Naive thymus-derived CD4-positive, alpha-beta T cell (primary cell): ENCODE measurements at places on chromosomes 7 and 10. TPM values are rescaled to one million over a fixed set of nuclear protein-coding genes. Genes with fewer than 3 reads are reported as not detected.

DNA sequence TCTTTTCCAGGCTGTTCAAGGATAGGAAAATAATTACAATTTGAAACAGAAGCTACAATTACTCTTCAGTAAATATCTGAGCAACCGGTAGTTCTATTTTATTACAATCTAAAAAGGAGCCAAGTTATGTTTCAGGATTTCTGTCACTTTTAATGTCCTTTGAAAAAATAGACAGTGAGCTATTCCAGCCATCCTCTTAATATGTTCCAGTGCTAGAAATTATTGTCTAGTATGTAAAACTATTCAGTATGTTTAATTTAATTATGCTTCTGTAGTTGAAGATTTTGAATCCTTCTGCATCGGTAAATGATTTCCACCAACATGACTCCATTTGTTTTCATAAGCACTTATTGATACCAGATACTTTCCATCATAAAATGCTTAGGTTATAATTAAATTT is 129.6 kb upstream of the SEMA3D start:
- no peak overlapping the region for H3K27ac ChIP-seq
- no peaks in the 10 kb centered on the region for H3K36me3 ChIP-seq
- H3K27me3 ChIP-seq = no peaks in the 10 kb centered on the region
- DNase-seq = no peak
- no peak overlapping the region for H3K4me3 ChIP-seq

GRCh38 chr7:7795630-7796121 is 77.3 kb upstream of the RPA3 start:
- no peak overlapping the region for H3K27ac ChIP-seq
- DNase-seq = no peak
- H3K36me3 ChIP-seq = peaks cover 11% of the 10 kb centered on the region
- no peaks in the 10 kb centered on the region for H3K4me1 ChIP-seq
- no peaks in the 10 kb centered on the region for H3K27me3 ChIP-seq

DNA sequence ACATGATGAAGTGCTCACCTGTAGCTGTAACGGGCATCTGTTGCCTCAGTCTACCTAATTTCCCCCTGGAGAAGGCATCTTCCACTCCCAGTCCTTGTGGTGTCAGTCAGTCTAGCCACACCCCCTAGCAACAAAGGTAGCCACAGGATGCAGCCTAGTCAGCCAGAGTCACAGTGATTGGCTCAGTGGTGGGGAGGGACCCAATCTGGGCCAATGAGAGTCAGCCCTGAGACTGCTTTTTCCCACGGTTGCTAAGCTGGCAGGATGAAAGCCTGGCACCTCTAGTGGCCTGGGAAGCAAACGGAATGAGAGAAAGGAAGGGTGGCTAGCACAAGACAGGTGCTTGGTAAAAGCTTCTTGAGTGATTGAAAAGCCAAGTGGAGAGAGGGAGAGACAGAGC is 118.6 kb downstream of the SH3PXD2A start:
- no peak for DNase-seq
- no peak overlapping the region for H3K27ac ChIP-seq
- no peak overlapping the region for H3K4me3 ChIP-seq

DNA sequence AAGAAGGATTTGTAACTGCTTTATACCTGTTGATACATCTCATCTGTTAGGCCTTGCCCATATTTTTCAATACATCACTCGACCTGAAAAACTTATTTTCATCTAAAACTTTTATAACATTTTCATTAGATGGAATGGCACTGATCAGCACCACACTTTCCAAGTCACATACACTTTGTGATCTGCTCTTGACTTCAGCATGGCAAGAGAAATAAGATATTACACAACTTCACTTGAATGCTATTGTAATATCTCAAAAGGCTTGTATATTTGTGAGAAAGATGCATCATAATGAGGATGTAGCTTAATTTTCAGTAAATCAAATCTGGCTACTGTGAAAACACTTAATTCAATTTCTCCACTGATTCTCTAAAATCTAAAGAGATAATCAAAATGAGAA is 126.2 kb downstream of the MICU1 start:
- H3K36me3 ChIP-seq = no peaks in the 10 kb centered on the region
- no peaks in the 10 kb centered on the region for H3K27me3 ChIP-seq
- no peak for DNase-seq
- H3K27ac ChIP-seq = no peak overlapping the region
- no peak overlapping the region for H3K4me3 ChIP-seq

GRCh38 chr10:132181691-132182425 is 4.9 kb upstream of the DPYSL4 start:
- H3K36me3 ChIP-seq = no peaks in the 10 kb centered on the region
- DNase-seq = no peak
- peaks cover 6% of the 10 kb centered on the region for H3K27me3 ChIP-seq

DNA sequence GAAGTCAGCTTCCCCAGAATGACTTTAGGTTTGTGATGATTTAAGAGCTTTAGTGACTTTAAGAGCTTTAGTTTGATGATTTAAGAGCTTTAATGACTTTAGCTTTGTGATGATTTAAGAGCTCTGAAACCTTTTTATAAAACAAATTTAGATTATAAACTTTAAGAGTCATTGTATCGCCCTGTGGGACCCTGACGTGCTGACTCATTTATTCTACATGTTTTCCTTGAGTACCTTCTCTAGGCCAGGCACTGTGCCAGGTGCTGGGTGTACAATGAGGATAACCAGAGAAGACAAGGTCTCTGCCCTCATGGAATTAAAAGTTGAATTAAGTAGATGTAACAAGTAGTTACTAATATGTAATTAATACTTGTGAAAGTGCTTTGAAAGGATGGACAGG is 45.4 kb downstream of the CNNM1 start:
- no peaks in the 10 kb centered on the region for H3K36me3 ChIP-seq
- no peaks in the 10 kb centered on the region for H3K4me1 ChIP-seq
- H3K27me3 ChIP-seq = no peaks in the 10 kb centered on the region
- no peak overlapping the region for H3K4me3 ChIP-seq

- H3K36me3 ChIP-seq = no peaks in the 10 kb centered on the region
- no peaks in the 10 kb centered on the region for H3K27me3 ChIP-seq
- no peak overlapping the region for H3K4me3 ChIP-seq
- no peak overlapping the region for H3K27ac ChIP-seq
Measured at GRCh38 chr7:30850426-30850825, 61.2 kb upstream of the AQP1 start.

- no peaks in the 10 kb centered on the region for H3K27me3 ChIP-seq
- no peak for DNase-seq
- no peaks in the 10 kb centered on the region for H3K4me1 ChIP-seq
- H3K4me3 ChIP-seq = no peak overlapping the region
- no peaks in the 10 kb centered on the region for H3K36me3 ChIP-seq
Measured at GRCh38 chr10:10310498-10310897, 707.2 kb upstream of the CELF2 start.

GRCh38 chr7:73758581-73759138 is 11.4 kb downstream of the CLDN3 start:
- no peak for DNase-seq
- no peak overlapping the region for H3K27ac ChIP-seq
- H3K27me3 ChIP-seq = no peaks in the 10 kb centered on the region
- no peak overlapping the region for H3K4me3 ChIP-seq

DNA sequence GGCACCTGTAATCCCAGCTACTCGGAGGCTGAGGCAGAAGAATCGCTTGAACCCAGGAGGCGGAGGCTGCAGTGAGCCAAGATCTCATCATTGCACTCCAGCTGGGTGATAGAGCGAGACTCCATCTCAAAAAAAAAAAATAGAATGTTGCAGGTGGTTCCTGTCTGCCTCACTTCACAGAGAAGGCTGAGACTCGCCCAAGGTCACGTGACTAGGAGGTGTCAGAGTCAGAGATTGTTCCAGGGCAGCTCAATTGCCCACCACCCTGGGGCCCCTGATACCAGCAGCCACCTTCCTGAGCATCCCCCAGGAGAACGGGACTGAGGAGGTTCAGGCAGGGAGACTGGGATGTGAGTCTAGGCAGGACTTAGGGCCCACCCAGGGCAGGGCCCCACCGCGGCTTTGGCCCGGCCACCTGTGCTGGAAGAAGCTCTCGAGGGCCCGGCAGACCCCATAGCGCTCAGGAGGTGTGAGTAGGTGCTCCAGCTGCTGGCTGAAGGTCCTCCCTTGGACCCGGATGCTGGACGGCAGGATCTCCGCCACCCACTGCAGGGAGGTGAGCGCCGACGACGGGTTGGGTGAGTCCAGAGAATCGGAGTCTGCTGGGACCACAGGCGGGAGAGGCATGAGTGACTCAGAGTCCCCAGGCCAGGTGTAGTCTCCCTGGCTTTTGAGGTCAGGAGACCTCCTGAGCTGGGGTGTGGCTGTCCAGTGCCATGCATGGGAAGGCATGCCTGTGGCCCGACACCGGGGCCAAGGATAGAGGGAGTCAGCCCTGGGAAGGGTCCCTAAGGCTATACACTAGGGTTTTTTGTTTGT is 30.9 kb downstream of the GRID2IP start:
- H3K36me3 ChIP-seq = no peaks in the 10 kb centered on the region
- H3K4me3 ChIP-seq = no peak overlapping the region
- H3K4me1 ChIP-seq = no peaks in the 10 kb centered on the region
- H3K27me3 ChIP-seq = no peaks in the 10 kb centered on the region
- DNase-seq = no peak

GRCh38 chr7:49775065-49775948 is 1.9 kb downstream of the VWC2 start:
- no peak overlapping the region for H3K27ac ChIP-seq
- no peak for DNase-seq
- no peak overlapping the region for H3K4me3 ChIP-seq
- H3K4me1 ChIP-seq = no peaks in the 10 kb centered on the region
- H3K27me3 ChIP-seq = no peaks in the 10 kb centered on the region

- no peak overlapping the region for H3K4me3 ChIP-seq
- H3K36me3 ChIP-seq = no peaks in the 10 kb centered on the region
- no peak overlapping the region for H3K27ac ChIP-seq
- H3K27me3 ChIP-seq = no peaks in the 10 kb centered on the region
Measured at GRCh38 chr7:34772296-34772938, 114.4 kb downstream of the NPSR1 start.

DNA sequence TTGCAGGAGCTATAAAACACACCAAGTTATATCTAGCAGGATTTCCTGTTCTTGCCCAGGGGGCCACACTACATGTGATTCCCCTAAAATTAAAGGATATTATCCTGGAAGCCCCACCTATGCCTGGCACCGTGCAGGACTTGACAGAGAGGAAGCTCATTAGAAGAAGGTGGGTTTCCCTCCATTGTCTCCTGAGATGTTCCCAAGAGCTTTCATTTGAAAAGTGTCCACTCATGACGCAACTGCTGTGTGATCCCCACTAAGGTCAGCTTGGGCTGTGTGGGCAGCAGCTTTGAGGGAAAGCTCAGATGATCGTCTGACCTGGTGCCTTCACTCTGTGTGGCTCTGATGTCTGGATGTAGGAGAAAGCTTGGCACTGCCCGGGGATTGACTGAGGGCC is 53.5 kb downstream of the RAMP3 start:
- no peaks in the 10 kb centered on the region for H3K27me3 ChIP-seq
- DNase-seq = no peak
- no peaks in the 10 kb centered on the region for H3K36me3 ChIP-seq

GRCh38 chr10:88274286-88274685 is 308.8 kb downstream of the RNLS start:
- no peak overlapping the region for H3K4me3 ChIP-seq
- no peaks in the 10 kb centered on the region for H3K27me3 ChIP-seq
- H3K27ac ChIP-seq = no peak overlapping the region
- H3K36me3 ChIP-seq = no peaks in the 10 kb centered on the region
- H3K4me1 ChIP-seq = peaks cover 18% of the 10 kb centered on the region

CNTNAP2 gene
- total RNA-seq = not detected in 2 replicates

PCDH15 gene
- total RNA-seq = not detected

VSTM4 gene
- 0.08 and 0.12 TPM in 2 replicates for total RNA-seq

RHOBTB1 gene
- total RNA-seq = 1.1 TPM

FAM13C gene
- total RNA-seq = not detected
